ENCODE measurements at places on chromosomes 7 and 10.

DNA sequence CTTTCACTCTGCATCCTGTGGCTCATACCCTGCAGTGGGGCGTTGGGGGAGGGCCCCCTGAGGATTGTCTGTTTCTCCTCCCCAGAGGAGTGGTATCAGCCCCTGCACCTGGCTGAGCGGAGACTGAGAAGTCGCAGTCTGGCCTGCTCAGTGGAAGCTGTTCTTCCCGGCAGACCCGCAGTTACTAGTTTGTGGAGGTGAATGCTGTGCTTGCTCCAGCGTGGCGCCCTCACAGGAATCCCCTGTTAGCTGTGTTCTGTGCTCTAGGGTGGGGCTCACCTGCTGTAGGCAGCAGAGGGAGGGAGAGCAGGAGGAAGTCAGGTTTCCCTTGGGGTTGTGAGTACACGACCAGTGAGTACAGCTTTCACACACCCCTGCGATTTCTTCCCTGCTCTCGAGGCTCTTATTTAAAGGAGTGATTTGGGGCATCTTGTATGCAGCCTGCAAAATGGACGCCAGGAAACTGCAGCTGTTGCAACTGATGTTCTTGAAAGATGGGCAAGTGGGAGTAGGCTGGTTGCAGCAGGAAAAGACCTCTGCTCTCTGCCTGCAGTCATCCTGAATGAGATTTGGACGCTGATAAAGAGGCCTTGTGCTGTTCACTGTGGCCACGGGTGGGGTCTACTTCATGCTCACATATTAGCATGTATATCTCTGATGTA lies 66.4 kb downstream of the HK1 start:
- DNase-seq = no peak

DNA sequence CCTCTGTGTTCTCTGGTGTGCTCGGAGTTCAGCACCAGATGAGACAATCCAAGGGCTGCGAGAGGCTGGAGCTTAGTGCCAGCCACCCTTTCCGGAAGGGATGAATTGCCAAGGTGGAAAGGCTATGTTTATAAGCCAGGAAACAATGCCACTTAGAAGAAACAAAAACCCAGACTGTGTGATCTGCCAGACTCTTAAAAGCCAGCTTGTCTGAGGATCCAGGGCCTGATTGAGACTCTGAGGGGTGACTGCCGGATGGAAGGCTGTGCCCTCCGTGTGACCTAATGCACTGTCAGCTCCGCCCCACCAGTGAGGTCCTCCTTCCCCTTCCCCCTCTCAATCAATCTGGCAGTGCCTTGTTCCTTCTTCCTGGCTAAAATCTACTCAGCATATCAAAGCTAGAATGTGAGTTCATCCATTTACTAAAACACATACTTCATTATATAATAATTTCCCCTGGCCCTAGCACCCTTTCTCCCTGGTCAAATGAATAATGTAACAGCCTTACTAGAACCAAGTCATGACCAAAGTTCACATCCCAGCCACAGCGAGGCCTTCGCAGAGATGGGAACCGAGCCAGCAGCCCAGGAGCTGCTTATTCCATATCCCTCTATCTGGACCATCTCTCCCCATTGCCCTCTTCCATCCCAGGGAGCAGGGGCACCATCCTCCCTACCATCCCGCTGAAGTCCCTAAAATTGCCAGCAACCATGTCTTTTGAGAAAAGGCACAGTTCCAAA lies 25.5 kb downstream of the FAM107B start:
- DNase-seq = no peak

DNA sequence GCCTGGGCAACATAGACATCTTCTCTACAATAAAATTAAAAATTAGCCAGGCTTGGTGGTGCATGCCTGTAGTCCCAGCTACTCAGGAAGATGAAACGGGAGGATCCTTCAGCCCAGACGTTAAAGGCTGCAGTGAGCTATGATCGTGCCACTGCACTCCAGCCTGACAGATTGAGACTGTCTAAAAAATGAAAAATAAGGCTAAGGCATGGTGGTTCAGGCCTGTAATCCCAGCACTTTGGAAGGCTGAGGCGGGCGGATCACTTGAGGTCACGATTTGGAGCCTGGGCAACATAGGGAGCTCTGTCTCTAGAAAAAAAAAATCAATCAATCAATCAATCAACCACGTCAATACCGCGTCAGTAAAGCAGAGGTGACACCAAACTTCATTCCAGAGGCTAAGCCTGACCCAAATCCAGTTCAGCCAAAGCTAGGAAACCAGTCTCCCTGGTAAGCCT lies 31.1 kb downstream of the MRPS24 start:
- no peak for DNase-seq

GRCh38 chr7:108684629-108685028 lies 115.0 kb downstream of the DNAJB9 start:
- no peak for DNase-seq

- no peak for DNase-seq
Observed at GRCh38 chr10:2469802-2470201, 597.5 kb upstream of the PFKP start.

DNA sequence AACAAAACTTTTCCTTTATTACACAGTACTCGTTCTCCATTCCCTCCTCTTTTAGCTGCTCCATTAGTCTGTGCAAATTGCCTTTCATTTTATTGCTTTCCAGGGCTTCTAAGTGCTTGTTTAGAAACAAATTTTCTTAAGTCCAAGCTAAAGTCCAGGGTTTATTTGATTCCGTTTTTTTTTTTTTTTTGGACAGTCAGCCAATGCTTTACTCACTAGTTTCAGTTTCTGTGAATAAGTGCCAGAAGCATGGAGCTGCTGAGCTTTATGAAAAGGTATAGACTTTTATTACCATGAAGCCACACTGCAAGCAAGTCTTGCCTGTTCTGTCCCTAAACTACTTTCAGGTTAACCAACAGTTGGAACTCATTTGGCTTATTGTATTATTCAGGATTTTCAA lies 455.0 kb downstream of the GFRA1 start:
- DNase-seq = no peak

DNA sequence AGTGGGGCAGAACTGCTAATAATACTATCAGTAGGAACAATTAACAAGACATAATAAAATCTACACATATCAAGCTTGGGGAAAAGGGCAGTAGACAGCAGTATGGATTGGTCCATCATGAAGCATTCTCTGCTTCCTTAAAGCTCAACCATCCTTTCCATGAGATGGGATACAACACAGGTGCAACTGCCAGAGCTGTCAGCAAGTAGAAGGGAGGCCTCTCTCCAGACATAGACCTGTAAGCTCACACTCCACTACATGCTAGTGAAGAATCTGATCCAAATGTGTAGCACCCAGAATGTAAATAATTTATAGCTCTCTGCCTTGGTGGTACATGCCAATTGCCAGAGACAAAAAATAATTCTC lies 41.5 kb upstream of the ANAPC16 start:
- no peak for DNase-seq

DNA sequence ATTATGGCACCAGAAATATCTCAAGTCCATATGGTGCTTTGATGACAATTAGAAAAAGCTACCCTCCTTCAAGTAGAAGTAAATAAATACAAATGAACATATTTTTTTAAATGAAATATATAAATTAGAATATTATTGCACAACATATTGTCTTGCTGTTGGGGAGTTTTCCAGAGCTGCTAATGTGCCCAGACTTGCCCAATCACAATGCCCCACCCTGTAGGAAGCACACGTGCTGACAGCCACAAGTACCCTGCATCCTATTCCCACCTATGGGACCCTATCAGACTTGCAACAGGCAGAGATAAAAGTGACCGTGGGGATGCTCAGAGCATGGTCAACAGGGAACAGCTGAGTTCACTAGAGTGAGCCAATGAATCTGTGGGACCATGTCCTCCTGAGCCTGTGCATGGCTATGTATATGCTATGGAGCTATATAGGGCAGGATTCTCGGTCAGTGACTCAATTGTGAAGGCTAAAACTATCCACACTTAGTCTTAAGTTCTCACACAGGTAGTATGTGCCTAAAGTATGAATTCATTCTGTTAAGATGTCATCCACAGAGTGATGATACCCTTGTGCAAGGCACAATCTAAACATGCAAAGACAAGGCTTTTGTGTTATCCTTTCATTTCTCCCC lies 336.0 kb downstream of the HGF start:
- no peak for DNase-seq

DNA sequence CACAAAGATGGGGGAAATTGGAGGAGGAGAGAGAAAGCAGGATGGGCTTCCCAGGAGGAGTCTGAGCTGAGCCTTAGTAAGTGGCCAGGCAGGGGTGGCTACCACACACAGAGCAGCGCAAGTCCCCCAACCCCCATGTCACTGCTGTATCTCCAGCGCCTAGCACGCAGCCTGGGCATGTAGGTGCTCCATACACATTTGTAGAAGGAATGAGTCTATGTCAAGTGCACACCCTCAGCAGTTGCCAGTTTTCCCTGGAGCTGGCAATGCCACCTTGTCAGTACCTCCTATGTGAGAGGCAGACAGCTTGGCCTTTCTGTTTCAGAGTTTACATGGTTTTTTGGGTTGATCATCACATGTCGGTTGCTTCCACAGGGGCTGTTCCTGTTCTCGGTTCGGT lies 116.1 kb downstream of the CLEC2L start:
- DNase-seq = no peak

GRCh38 chr10:51867956-51868355 lies 168.6 kb upstream of the CSTF2T start:
- no peak for DNase-seq

GRCh38 chr10:123563994-123564393 lies 102.2 kb upstream of the GPR26 start:
- no peak for DNase-seq

DNA sequence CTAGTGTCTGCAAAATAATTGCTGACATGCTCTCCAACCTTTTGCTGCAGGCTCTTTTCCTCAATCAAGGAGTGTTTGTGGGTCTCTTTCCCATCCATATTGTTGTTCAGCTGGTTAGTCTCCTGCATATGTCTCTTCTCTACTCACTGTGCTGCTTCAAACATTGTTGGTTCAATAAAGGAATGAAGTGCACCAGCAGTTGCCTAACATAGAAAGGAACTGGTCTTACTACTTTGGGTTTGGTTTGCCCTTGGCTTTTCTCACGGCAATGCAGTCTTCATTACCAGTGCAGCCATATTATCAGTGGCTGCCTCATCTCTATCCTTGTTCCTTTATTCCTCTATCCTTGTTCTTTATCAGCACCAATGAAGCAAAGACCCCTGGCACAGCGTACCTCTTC lies 169.7 kb upstream of the TPK1 start:
- no peak for DNase-seq

DNA sequence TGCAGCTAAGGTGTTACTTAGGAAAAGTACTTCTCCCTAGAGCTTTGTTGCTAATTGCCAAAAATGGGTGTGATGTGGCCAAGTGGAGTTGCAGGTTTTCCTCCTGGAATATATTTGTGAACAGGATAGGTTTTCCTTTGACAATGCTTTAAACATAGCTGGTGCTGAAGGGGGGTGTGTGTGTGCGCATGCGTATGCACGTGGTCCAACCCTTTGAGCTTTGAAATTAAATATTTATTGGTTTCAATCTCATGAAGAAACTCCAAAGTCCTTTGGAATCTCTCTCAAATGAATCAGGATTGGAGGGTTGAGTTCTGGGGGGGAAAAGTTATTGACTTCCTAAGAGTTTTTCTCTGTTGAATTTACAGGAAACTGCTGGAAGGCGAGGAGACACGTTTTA lies 11.1 kb downstream of the INA start:
- DNase-seq = no peak

DNA sequence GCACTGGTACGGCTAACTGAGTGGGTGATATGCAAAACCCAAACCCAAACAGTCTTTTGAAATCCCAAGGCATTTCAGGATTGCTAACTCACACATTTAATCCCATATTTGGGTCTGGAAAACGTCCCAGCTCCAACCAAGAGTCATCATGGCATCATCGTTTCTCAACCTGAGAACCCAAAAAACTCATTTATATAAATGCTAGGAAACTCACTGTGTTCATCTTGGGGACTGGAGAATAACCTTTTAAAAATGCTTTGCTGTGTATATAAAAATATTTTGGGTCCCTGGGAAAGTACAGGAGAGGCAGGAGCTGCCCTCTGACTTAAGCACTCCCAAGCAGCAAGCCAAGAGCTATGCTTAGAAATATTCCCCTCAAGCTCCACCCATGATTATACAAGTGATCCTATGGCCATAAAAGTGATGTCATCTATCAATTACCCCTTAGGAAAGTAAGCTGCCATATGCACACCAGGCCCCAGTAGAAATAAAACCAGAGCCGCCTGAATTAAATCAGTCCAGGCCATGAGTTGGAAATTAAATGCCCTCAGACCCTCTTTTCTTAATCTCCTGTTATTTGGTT lies 352.1 kb downstream of the FRMD4A start:
- no peak for DNase-seq

- DNase-seq = no peak
Observed at GRCh38 chr10:8577686-8578085, 523.2 kb downstream of the GATA3 start.

DNA sequence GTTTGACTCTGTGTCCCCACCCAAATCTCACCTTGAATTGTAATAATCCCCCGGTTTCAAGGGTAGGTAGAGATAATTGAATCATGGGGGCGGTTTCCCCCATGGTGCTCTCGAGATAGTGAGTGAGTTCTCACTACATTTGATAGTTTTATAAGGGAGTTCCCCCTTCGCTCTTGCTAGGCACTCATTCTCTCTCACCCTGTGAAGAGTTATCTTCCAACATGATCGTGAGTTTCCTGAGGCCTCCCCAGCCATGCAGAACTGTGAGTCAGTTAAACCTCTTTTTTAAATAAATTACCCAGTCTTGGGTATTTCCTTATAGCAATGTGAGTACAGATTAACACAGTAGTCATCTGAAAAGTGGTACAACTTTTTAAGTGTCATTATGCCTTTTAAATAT lies 913.5 kb upstream of the LRRN3 start:
- DNase-seq = no peak

DNA sequence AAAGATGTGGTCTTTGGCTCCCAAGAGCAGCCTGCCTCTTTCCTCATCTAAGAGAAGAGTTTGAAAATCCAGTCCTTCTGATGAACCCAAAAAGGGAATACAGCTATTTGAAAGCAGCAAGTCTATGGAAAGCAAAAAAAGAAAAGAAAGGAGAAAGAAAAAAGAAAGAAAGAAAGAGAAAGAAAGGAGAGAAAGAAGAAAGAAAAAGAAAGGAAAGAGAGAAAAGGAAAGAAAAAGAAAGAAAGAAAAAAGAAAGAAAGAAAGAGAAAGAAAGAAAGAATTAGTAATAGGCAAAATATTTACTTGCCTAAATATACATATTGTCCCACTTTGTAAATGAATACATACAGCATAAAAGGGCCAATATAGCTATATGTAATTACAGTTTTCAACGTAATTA lies 89.0 kb downstream of the SEMA3D start:
- DNase-seq = no peak

- no peak for DNase-seq
Observed at GRCh38 chr7:41917-42565, 150.3 kb upstream of the FAM20C start.

DNA sequence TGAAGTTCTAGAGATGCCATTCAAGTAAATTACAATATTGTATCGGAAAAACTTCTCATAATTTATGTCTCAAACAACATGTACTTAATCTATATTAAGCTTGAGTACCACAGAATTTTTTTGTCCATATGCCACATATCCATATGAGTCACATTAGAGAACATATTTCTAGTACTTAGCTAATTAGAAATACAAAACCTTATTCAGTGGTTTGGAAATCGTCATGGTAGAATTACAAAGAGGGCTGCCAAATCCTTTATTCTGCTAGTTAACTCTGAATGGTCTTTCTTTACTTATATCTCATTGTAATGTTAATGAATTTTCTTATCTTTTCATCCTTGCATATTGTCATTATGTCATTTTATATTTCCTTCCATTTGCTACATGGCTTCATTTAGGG lies 9.0 kb upstream of the VIM start:
- no peak for DNase-seq

Data from stimulated activated CD8-positive, alpha-beta memory T cell treated with anti-CD3 and anti-CD28 coated beads, Interleukin-7, amount 100 ng/mL, for 48 hours (primary cell).